Pancreas (tissue), 10 donors: ENCODE measurements at places on chromosomes 13 and 19. TPM values are rescaled to one million over a fixed set of nuclear protein-coding genes. Genes with fewer than 3 reads are reported as not detected.

Gene SLITRK6
- 0.49 TPM for polyA plus RNA-seq

Gene PSG2
- polyA plus RNA-seq = not detected

Gene ZNF793
- polyA plus RNA-seq = 2.7 TPM

Gene CCDC106
- polyA plus RNA-seq = 22.8 TPM

Gene ZNF536
- polyA plus RNA-seq = 0.08 TPM

Gene ZNF808
- polyA plus RNA-seq = 4.0 TPM
